ENCODE measurements at places on chromosomes 11 and 22.
A peak's percentile ranks its signal among the peaks of the same experiment; 100 is the strongest.

GRCh38 chr11:10747733-10748132 lies 3.3 kb upstream of the CTR9 start:
- DNase-seq: no peak

DNA sequence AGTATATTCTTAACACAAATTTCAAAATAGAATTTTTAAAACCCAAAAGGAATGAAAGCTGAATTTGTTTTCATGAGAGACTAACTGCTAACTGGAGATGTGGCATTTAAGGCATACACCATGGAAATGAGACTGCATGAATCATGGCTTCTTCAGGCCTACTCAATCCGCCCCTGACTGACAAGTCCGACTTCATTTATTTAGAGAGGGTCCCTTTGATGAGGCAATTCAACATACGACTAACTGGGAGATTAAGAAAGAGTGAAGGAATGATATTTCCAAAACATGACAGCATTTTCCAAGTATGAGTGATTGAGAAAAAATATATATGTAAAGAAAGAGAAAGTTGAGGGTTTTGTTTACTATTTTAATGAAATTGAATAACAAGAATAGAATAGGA lies 720.1 kb downstream of the DLG2 start:
- DNase-seq: no peak

GRCh38 chr11:80886684-80887083 lies 1445.9 kb upstream of the TENM4 start:
- no peak for DNase-seq

DNA sequence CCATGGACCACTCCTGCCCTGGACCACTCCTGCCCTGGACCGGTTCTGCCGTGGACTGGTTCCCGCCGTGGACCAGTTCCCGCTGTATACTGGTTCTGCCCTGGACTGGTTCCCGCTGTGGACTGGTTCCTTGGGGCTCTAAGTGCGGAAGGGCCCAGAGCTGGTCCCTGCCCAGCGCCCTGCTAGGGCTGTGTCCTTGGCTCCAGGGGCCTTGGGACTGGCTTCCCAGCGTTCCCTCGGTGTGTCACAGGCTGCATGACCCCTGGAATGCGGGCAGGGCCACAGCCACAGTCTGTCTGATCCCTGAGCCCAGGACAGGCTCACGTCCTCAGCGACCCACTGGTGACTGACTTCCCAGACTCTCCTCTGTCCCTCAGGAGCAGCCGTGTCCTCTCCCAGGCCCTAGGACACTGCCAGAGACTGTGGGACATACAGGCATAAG lies 412.2 kb downstream of the TBC1D22A start:
- no peak for DNase-seq

- DNase-seq: no peak
Measured at GRCh38 chr11:114816791-114817190, 138.5 kb downstream of the NXPE2 start.

- no peak for DNase-seq
Measured at GRCh38 chr11:58992489-58992888, 53.2 kb downstream of the GLYATL1 start.

DNA sequence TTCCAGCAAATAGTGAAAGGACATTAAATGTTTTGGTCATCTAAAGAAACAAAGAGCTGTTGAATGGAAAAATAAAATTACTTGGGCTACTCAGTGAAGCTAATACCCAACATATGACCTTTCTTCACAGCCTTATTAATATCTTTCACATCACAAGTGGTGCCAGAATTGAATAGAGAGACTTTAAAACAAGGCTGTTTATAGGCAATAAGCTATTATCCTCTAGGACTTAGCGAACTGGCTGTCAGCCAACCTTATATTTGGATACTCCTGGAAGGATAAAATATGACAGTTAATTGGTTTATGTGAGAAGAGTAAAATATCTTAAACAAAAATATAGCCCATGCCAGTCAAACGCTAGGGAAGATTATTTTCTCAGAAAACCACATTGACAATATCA lies 225.5 kb upstream of the BLID start:
- DNase-seq: no peak

DNA sequence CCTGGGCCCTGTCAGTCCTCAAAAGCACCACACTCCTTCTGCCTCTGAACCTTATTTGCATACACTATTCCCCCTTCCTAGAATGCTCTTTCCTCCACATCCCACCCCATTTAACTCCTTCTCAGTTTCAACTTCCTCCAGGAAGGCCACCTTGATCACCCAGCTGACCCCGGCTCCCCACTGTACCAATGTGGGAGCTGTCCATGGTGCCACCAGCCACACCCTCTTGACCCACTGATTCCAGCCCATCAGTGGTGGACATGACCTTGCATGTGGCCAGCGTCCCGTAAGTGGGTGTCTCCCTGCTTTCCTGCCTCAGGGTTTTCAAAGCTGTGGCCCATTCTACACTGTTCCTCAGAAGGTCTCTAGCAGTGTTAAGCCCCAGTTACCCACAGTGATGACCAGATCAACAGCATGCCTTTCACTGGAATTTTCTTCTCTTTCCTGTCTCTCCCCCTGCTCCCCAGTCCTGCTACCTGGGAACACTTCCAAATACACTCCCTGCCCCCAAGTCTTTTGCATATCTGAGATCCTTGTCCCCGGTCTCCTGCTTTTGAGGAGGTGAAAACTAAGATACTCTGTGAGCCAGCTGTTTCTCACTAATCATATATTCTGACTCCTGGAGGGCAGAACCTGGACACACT lies 346.6 kb downstream of the MN1 start:
- no peak for DNase-seq

DNA sequence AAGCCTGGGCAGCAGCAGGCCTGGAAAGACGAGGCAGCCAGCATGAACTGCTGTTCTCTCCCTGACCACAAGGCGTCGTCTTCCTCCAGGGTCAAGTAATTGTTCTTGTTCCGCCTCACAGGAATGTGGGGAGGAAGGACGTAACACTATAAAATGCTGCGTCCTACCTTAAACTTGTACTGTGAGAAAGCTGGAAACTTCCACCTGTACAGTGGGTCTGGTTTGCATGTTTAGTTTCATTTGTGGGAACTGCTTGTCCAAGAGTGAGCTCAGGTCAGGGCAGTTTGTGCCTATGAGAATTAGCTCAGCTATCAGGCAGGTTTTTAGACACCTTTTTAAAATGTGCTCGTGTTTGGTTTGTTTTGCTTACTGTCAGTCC lies 55.2 kb downstream of the PANX1 start:
- DNase-seq: peak; percentile 41

- no peak for DNase-seq
Measured at GRCh38 chr11:130582981-130583380, 134.5 kb downstream of the ADAMTS15 start.

GRCh38 chr11:92670308-92670890 lies 299.1 kb upstream of the MTNR1B start:
- no peak for DNase-seq

DNA sequence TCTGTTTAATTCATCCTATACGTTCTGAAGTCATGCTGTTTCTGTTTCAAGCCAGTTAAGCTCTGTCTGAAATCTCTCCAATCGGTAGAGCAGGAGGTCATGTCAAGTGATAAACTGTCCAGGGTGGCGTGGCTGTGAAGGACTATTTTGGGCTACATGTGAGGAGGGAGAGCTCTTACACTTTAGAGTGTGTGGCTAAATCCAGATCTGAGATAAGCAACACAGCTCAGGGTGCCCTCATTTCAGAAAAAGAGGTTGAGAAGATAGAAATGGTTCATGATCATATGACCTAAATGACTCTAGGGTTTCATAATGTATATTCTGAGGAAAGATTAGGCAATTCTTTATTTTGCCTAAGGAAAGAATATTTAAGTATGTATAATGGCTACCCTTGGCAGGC lies 8.4 kb downstream of the BLID start:
- no peak for DNase-seq

- DNase-seq: no peak
Measured at GRCh38 chr11:133985981-133986944, 29.5 kb upstream of the IGSF9B start.

GRCh38 chr11:86503131-86503530 lies 128.4 kb downstream of the CCDC81 start:
- no peak for DNase-seq

- no peak for DNase-seq
Measured at GRCh38 chr11:70095541-70096252, 17.6 kb downstream of the ANO1 start.

DNA sequence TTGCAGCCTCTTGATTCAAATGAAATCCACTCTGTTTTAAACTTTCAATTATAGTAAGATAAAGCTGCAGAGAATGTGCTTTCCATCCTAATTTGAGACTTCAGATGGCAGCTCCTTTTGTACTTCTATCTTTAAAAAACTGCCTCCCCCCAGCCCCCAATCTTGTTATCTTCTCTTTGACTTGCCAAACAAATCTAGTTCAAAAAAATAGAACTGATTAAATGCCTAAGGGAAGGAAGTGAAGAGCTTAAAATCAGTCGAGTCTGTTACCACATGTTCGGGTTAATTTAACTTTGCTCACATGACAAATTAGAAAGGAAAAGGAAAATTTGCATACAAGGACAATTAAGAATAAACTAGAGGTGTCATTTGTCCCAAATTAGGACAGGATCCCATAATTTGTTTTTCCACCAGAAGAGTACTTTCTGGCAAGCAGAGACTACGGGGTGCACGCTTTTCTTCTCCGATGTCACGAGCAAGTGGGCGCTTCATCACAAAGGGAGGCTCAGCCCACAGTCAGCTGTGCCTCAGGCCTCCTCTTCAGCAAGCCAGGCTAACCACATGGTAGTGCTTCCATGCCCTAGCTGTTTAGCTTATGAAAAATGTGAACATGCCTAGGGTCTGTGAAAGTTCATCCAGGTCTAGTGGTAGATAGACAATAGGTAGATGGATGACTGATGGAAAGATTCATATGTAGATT lies 69.0 kb upstream of the LDLRAD3 start:
- no peak for DNase-seq

DNA sequence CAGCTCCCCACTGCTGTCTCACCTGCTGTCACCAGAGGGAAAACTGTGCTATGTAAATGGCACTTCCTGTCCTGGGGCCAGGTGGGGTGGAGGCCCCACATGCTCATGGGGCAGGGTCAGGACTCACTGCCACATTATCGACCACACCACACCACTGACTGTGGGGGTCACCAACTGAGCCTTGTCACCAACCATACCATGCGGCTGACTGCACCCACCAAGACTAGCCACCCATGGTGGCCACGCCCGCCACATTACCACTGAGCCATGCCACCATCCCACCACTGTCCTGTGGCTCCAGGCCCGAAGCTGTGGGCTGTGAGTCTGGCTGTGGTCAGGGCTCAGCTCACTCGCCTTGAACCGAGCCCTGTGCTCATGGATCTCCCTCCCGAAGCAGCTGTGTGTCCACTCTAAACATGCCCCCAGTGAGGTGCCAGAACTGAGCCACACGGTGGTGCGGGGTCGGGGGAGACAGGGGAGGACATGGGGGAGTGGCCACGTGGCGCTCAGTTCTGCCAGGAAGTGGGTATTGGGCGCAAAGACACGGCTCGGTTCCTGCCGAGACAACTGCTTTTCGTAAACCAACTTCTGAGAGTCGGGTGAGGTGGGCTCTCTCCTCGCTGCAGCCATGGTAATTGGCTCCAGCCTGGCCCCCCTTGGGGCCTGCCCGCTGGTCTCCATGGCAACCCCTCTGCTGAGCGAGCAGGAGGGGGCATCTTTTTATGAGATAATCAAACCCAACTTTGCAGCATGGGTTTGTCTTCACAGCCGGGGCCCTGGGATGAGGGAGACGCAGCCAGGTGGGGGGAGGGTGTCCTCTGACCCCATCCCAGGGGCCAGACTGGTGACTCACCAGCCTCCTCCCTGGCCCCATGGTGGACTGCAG lies 23.2 kb downstream of the RTN4R start:
- no peak for DNase-seq

GRCh38 chr11:43944761-43945311 lies 2.4 kb downstream of the C11orf96 start:
- DNase-seq: peak; percentile 41

GRCh38 chr11:30583476-30584280 lies 2.5 kb downstream of the MPPED2 start:
- no peak for DNase-seq

GRCh38 chr11:88266919-88267318 lies 70.6 kb downstream of the CTSC start:
- DNase-seq: no peak

DNA sequence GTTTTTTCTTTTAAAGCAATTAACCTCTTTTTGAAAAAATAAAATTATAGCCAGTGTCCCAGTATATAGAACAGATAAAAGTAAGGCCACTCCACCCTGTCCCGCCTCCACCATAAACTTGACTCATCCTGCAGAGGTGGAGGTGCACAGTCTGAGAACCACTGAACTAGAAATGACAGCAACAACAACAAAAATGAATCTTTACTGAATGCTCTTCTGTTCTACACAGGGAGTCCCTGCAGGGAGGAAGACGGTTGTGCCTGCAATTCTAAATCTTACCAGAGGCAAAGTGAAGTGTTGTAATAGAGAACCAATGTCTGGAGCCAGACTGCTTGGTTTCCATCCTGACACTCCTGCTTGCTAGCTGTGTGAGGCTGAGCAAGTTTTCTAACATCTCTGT lies 162.3 kb downstream of the FBXO7 start:
- DNase-seq: no peak

- no peak for DNase-seq
Measured at GRCh38 chr11:65967329-65967934, 5.9 kb downstream of the SART1 start.

DNA sequence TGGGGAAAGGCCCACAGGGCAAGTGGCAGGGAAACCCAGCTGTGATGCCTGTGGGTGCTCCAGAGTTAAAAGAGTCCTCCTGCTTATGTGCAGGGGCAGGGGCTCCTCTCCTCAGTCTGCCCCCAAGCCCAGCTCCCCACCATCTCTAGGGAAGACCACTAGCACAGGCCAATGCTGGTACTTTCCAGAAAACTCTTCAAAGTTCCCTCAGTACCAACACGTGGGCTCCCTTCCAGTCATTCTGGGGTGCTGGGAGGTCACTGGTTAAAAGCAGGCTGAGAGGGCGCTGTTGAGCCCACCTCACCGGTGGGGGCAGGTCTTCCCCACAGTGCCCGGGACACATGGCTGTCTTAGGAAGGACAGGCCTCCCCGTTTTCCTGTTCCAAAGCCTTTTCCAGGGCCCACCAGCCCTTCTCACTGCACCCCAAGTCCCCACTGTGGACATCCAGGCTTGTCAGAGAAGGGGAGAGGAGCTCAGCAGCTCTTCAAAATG lies 154.6 kb downstream of the TRIM29 start:
- no peak for DNase-seq
